ENCODE measurements at places on chromosomes 13 and 19. TPM values are rescaled to one million over a fixed set of nuclear protein-coding genes. Genes with fewer than 3 reads are reported as not detected.

The C19orf44 gene
- 5.6 TPM for total RNA-seq

The C5AR1 gene
- 0.58 TPM for total RNA-seq

The TRPM4 gene
- total RNA-seq: 18.0 TPM

The KLK8 gene
- not detected for total RNA-seq

The KLK14 gene
- total RNA-seq: not detected

The URAD gene
- total RNA-seq: not detected

The LHFPL6 gene
- total RNA-seq: 159 TPM

The DIRAS1 gene
- total RNA-seq: 0.85 TPM

The HTR2A gene
- 4.8 TPM for total RNA-seq

The ZSCAN1 gene
- total RNA-seq: not detected

The METTL21C gene
- not detected for total RNA-seq

All from regular cardiac myocyte (primary cell).